ENCODE measurements at places on chromosomes 1 and 21. TPM values are rescaled to one million over a fixed set of nuclear protein-coding genes. Genes with fewer than 3 reads are reported as not detected.

The PTPRC gene
- total RNA-seq: 739 TPM

The B3GALT2 gene
- total RNA-seq: 13.6 TPM

The LGALS8 gene
- total RNA-seq: 124 TPM

The BSND gene
- total RNA-seq: not detected

The ZBTB7B gene
- 56.0 TPM for total RNA-seq

The OSCP1 gene
- total RNA-seq: 0.76 TPM

The CZIB gene
- total RNA-seq: 48.5 TPM

The ITLN1 gene
- not detected for total RNA-seq

The TDRD10 gene
- not detected for total RNA-seq

The SELL gene
- total RNA-seq: 441 TPM

The GRHL3 gene
- total RNA-seq: not detected

The CD1D gene
- 0.20 TPM for total RNA-seq

The PAX7 gene
- total RNA-seq: not detected

The UTS2 gene
- 0.70 TPM for total RNA-seq

The SLC6A9 gene
- 6.1 TPM for total RNA-seq

The PLPPR4 gene
- total RNA-seq: not detected

The TFF3 gene
- total RNA-seq: 1.3 TPM

The EPHA2 gene
- 0.66 TPM for total RNA-seq

The AMY1A gene
- not detected for total RNA-seq

The CTSS gene
- 75.5 TPM for total RNA-seq

The ALX3 gene
- total RNA-seq: not detected

The HSD11B1 gene
- not detected for total RNA-seq

The GREM2 gene
- total RNA-seq: 0.41 TPM

The SLC45A3 gene
- total RNA-seq: 1.1 TPM

The FLG2 gene
- total RNA-seq: not detected

The NTNG1 gene
- not detected for total RNA-seq

The KCNT2 gene
- 0.07 TPM for total RNA-seq

The OLIG2 gene
- not detected for total RNA-seq

The GBP7 gene
- total RNA-seq: 0.25 TPM

The MORC3 gene
- total RNA-seq: 71.6 TPM

The AADACL4 gene
- not detected for total RNA-seq

The PTPN22 gene
- total RNA-seq: 26.3 TPM

The C1orf116 gene
- total RNA-seq: 0.28 TPM

The GPN2 gene
- 34.4 TPM for total RNA-seq

The ZNHIT6 gene
- total RNA-seq: 20.2 TPM

The CYP4X1 gene
- total RNA-seq: not detected

The HSD3B2 gene
- 2.6 TPM for total RNA-seq

The KPRP gene
- not detected for total RNA-seq
